D721Med (cell line): ENCODE measurements at places on chromosomes 11 and 22.

GRCh38 chr22:36541831-36542411 lies 13.0 kb upstream of the EIF3D start:
- no peak for DNase-seq

DNA sequence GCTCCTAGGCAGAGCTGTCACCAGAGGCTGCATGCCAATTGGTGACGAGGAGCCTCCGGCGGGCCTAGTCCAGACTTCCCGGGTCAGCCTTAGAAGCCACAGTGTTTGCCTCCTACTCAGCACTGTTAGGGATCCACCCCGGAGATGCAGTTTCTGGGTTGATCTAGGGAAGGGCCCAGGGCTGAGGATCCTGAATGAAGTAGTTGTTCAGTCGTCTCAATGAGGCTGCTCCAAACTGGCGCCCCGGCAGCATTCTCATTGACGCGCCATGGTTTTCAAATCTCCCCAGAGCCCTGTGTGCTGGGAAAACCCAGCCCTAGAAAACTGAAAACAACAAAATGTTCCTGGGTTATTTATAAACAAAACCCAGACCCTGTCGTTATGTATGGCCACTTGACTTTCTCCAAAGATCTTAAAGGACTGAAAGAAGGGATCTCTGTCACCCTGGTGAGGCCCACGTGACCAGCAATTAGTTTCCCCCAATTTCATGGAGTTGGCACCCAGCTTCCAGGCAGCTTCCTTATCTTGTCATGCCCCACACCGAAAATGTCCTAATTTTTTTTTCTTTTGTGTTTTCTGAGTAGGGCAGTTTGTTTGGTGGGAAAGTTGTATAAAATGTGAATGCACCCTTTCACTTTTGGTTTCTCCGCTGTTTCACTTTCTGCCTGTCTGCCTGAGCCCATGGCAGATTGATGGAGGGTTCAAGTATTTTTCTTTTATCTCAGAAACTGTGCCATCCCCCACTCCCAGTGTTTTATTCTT lies 2.0 kb upstream of the EHD1 start:
- no peak for DNase-seq

GRCh38 chr11:19294444-19294843 lies 53.7 kb upstream of the E2F8 start:
- DNase-seq = no peak

DNA sequence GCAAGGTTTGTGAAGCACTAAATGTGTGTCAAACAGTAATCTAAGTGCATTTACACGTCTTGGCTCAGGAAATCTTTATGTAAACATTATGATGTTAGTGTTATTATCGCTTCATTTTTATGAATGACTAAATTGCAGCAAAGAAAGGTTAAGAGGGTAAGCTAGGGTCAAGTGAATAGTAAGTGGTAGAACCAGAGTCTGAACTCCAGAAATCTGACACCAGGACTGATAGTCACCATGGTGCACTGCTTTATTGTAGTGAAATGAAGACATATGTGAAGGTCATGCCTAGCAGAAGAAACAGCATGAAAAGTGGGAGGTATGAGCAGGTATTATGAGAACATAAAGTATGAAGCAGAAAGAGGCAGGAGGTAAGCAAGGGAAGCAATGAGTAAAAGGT lies 368.7 kb upstream of the TENM4 start:
- no peak for DNase-seq

- peak; percentile 87 for DNase-seq
Observed at GRCh38 chr22:22558972-22559603, at the start of gene PRAME. Gene PRAME (minus strand): TSS chr22:22559265. CDS start chr22:22556832, 2,433 bp downstream.

DNA sequence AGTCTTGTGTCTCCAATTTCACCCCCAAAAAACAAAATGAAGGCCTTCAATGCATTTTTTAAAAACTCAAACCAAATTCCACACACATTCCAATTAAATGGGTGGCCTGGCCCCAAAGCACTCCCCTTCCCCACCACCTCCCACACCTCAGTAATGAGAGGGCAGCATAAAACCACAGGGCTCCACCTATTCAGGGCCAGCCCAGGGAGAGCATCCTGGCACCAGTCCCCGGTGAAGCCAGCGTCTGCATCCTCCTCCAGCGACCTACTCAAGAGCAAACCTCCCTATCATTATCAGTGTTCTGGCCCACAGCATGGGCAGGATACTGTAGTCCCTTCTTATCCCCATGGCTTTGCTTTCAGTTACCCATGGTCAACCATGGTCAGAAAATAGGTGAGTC lies 17.8 kb upstream of the OR8B8 start:
- DNase-seq = no peak

DNA sequence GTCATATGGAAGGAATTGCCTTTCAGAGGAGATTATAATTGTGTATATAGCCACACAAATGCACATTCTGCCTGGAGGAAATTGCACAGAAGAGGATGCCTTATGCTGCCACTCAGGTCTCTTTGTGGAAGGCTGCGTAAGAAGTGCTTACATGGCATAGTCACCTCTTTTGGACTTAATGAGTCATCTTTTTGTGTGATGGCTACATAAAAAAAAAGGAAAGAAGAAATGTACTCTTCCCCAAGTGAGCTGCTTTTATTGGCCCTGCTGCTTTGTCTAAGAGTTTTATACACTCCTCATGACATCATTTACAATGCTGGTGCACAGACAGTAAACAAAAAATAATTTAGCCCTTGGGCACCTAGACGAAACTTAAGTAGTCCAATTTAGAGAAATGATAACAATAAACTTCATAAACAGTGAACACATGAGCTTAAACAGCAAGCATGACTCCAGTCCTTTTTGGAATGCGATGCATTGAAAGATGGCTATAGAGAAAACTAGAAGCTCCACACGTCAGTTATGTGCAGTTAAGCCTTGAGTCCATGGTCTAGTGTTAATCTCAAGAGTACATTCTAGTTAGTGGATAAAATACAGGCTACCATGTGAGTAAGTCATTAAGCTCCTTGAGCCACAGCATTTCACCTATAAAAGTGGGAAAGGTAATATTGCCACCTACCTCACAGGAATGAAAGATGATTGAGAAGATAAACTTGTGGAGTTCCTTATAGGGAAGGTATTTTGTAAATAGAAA lies 12.0 kb downstream of the CSTPP1 start:
- no peak for DNase-seq

- DNase-seq = no peak
Observed at GRCh38 chr22:47446331-47446730, 683.9 kb downstream of the TBC1D22A start.
